Urinary bladder (tissue), 4 donors: ENCODE measurements at places on chromosomes 7 and 10. TPM values are rescaled to one million over a fixed set of nuclear protein-coding genes. Genes with fewer than 3 reads are reported as not detected.

The AHCYL2 gene
- total RNA-seq = 20.3 TPM

The MYO1G gene
- 1.8 TPM for total RNA-seq

The CRYGN gene
- 0.16 TPM for total RNA-seq

The SLC13A4 gene
- total RNA-seq = not detected

The KBTBD2 gene
- 64.8 TPM for total RNA-seq

The CALY gene
- total RNA-seq = 0.79 TPM

The TMEM176A gene
- total RNA-seq = 20.8 TPM

The GIMAP6 gene
- 29.5 TPM for total RNA-seq

The GALNT17 gene
- 27.0 TPM for total RNA-seq

The GPC2 gene
- 3.7 TPM for total RNA-seq

The AIFM2 gene
- total RNA-seq = 1.7 TPM

The DNAJB6 gene
- 90.4 TPM for total RNA-seq

The TUBGCP2 gene
- total RNA-seq = 27.8 TPM

The PRSS37 gene
- not detected for total RNA-seq

The GJD4 gene
- total RNA-seq = not detected

The ABLIM1 gene
- total RNA-seq = 71.3 TPM

The OR9A2 gene
- 1.1 TPM for total RNA-seq

The MYO3A gene
- total RNA-seq = 7.0 TPM

The HECTD2 gene
- 100 TPM for total RNA-seq

The PRRT4 gene
- 1.4 TPM for total RNA-seq

The ECHDC3 gene
- total RNA-seq = 1.5 TPM

The CHCHD1 gene
- total RNA-seq = 17.0 TPM

The SVIL gene
- 176 TPM for total RNA-seq

The KCNMA1 gene
- 105 TPM for total RNA-seq

The ACSM6 gene
- total RNA-seq = 0.48 TPM
